ENCODE measurements at places on chromosomes 5 and 9.

GRCh38 chr5:180439911-180440769 is 54.0 kb upstream of the CNOT6 start:
- DNase-seq, result no peak

DNA sequence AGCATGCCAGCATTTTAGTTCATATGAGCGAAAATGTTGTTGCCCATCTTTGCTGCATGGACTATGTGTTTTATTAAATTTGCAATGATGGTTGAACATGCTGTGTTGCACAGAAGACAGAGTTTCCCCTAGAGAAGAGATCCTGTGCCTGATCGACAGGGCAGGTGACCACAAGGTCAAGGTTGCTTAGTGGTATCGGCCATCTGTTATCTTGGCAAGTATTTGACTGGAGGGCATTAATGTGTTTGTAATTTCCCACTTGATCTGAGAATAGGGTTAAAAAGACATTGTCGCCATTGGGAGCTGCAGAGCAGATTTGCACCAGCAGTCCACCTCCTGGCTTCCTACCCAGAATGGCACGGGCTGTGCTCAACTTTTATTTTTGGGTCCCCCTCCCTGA is 1523.6 kb upstream of the WWC1 start:
- no peak for DNase-seq

DNA sequence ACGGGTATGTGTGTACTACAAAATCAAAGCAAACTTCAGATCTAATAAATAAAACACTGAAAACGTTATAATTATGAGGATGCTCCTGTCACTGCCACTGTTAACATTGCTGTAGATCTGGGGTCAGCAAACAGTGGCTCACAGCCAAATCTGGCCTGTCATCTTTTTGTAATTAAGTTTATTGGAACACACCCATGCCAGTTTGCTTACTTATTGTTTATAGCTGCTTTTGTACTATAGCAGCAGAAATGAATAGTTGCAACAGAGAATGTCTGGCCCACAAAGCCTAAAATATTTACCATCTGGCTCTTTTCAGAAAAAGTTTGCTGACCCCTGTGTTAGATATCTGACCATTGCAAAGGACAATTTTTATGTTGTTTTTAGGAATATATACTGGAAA is 32.1 kb downstream of the PRRC1 start:
- no peak for DNase-seq

DNA sequence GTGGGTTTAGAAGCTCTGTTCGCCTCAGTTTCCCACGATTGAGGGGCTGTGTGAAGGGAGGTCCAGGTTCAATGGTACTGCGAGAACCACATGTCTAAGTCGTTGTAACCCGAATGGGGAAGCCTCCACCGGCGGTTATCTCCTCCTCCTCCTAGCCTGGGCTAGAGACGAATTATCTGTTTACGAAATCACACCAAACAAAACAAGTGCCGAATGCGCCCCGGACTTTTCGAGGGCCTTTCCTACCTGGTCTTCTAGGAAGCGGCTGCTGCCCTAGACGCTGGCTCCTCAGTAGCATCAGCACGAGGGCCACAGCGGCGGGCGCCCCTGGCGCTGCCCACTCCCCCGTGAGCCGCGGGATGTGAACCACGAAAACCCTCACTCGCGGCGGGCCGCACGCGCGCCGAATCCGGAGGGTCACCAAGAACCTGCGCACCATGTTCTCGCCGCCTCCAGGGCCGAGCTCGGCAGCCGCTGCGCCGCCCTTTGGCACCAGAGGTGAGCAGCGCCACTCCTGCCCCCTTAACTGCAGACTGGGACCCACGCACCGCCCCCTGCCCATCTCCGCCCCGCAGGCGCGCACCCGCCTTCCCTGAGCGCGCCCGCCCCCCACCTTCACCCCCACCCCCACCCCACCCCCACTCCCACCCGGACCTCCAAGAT is at the start of gene CDKN2A:
Gene CDKN2A (minus strand): TSS at position 500 of the 663 bp plus-strand sequence.
- no peak for DNase-seq

DNA sequence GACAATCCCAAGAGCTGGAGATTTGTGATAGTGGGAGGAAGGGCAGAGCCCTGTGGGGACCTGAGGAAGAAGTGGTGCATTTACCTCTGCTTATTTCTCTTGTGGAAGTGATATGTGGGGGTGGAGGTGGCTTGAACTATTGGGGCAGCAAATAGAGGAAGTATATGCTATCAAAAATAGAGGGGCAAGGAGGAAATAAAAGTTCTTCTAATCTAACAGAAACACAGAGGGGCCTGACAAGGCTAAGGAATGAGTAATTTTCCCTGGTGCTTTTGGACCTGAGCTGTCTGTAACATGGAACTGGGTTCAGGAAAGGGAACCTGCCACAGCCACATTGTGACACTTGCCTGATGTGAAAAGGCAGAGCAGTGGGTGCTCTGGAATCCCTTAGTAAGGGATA is 378.6 kb upstream of the KLF4 start:
- DNase-seq, result no peak

- DNase-seq, result no peak
Measured at GRCh38 chr5:14266686-14267085, 123.5 kb downstream of the TRIO start.

DNA sequence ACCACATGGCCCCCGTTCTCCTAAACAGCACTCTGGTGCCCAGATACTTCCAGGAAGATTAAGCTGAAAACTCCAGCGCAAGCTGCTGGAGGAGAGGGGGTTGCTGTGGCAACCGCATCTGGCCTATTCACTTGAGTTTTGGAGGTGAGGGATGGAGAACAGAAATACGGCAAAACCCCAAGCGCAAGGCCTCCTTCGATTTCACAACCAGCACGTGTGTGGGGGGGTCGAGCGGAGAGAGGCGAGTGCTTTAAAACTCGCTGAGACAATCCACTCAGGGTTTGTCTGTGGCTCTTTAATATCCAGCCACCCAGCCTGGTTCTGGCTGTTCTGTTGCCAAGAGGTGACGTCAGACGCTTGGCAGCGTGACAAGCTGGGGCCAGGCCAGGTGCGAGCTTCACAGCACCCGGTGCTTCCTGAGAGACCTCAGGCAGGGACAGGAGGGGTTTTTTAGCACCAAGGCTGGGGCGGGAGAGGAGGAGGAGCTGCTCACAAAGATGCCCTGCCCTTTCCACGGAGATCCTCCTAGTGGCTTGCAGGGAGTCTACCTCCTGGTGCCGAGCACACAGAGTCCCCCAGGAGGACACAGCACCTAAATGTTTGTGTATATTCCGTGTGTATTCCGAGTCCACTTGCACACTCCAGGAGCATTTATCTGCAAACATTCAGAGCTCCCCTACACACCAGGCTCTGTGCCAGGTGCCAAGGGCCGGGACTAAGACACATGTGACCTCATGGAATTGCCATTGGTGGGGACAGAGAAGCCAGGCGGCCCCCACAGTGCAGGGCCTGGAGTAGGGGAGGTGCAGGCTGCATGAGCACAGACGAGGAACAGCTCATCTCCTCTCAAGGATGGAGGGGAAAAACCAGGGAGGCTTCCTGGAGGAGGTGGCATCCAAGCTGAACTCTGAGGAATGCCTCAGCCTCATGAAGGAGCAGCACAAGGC is 194.6 kb downstream of the OLFM1 start:
- DNase-seq, result no peak

- no peak for DNase-seq
Measured at GRCh38 chr9:133483611-133484010, 4.7 kb upstream of the SLC2A6 start.

GRCh38 chr5:133230823-133231578 is 179.2 kb downstream of the HSPA4 start:
- DNase-seq, result no peak

DNA sequence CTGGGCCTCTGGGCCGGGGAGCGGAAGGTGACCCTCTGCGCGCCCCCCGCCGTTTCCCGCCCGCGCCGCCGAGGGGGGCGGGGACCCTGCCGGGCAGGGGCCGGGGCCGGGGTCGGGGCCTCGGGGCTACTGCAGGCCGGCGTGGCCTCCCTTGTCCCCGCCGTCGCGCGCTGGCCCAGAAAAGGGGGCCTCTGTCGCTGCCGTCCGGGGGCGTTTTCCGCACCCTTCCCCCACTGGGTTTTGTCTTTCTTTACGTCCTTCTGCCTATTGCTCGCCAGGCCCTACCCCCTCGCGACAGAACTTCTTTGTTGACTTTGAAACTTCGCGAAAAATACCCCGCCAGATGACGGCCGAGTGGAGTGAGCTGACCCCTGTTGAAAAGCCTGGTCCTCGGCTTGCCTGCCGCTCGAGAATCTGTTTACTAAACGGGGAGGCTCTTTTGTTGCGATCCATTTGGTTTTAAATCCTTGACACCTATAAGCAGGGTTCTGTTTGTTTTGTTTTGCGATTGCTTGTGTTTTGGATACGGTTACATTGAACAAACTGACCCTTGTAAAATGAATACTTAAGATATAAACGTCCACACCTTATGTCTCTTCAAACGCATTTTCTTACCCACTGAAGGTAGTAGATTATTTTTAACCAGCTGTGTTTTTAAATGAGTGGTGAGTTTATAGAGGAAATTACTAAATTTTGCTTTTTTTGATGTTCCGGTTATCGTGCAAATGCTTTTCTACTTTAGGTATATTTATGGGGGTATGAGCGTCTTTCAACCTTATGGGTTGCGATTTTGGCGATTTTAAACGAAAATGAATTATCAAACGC is 765 bp downstream of the MARCHF6 start:
- DNase-seq, result no peak

GRCh38 chr5:33614039-33614438 is 173.3 kb downstream of the TARS1 start:
- no peak for DNase-seq

DNA sequence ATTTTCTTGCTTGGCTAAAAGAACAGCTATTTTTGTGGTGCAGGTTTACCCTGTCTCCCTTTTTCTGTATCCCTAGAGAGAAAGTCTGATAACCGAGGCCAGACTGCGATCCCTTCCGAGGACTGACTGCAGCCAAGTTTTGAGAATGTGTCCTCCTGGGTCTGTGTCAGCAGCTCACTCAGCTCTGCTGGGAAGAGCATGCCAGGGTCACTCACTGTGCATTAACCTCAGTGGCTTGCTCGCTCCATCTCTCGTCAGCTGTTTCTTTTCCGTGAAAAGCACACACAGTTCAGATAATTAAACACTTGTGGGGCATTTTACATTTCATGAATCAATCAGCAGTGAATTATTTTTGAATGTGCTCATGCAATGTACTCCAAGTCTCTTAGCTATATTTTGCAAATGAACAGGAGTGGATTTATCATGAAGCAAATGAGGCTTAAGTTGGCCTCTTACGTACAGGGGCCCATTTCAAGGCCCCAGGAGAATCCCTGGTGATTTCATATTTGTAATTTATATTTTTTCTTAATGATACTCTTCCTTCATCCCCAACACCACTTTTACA is 252.1 kb downstream of the SMARCA2 start:
- no peak for DNase-seq

DNA sequence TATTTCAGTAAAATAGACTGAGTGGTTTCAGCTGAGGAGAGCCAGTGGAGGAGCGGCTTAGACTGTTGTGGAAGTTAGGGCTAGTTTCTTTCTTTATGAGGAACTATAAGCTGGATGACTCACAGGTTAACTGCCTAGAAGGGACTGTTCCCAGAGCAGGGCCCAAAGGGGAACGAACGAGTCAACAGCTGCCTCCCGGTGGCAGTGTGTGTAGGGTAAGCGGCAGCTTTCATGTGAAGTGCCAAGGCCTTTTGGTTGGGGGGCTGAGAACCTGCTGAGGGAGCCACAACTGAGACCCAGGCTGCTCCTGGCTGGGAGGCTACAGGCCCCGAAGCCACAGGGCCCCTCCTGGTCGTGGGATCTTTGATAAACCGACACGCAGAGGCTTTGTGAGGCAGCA is 7.0 kb downstream of the SQSTM1 start:
- DNase-seq, result no peak

- DNase-seq, result no peak
Measured at GRCh38 chr5:125037530-125037929, 291.1 kb upstream of the ZNF608 start.

GRCh38 chr5:74294231-74294705 is 346.3 kb downstream of the ENC1 start:
- no peak for DNase-seq

DNA sequence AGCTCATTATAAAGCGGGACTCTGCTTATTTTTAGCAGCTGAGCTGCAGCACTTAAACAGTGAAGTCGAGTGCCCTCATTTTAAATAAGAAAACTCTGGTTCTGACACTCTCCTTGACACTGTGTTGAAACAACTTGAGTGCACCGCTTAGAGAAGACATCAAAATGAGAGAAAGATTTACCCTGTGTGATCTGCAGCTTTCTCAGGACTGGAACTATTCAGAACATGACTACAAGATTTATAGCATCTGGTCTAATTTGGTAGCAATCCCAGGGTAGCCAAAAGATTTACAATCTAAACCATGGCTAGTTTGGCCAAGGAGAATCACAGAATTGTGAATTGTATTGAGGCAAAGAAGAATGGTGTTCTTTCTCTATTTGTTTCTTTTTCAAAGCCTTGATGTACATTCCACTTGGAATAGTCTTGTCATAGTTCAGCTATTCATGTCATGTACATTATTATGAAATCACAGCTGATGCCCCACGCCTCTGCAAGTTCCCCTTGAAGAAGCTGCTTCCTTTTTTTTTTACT is 38.7 kb downstream of the PLEKHG4B start:
- no peak for DNase-seq

DNA sequence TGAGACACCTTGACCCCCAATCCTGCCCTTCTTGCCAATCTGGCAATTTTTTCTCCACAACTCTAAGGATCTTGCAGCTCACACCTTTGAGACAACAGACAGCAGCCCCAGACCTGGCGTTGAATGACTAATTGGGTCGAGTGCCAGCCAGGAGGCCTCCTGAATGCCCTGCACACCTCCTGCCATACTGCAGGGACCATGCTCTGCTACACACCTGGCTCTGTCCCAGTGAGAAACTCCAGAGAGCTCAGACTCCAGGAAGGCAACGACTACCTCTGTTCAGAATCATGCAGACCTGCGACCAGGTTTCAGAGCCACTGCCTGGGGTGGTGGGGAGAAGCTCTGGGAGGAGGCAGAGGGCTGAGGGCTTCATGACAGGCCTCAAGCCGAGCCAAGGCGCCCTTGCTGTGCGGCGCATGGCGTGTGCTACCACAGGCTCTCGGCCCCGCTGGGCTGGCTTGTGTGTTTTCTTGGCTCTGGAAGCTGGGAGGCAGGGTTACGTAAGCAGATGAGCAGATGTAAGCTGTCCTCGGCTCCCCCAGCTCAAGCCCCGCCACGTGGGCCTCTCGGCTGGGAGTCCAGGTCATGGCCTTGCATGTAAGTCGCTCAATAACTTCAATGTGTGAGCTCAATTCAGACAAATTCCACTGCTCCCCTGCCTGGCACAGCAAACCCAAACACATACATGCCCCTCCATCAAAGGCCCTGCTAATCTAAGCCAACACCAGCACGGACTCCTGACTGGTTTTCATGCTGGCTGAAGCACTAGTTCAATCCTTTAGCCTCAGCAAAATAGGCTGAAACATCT is 27.5 kb downstream of the B4GALT1 start:
- DNase-seq, result no peak

DNA sequence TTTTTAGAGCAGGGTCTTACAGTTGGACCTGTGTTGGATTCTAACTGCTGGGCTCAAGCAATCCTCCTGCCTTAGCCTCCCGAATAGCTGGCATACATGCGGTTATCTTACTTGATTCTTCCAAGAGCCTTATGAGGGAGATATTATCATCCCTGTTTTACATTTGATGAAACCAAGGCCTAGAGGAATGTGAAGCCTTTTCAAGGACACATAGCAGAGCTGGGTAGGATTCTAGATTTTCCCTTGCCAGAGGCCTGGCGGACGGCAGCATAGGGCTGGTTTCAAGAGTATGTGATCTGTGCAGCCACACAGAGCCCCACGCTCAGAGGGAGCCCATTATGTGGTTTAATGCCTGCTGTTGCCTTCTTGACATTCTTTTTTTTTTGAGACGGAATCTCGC is 24.2 kb downstream of the NDST1 start:
- no peak for DNase-seq

GRCh38 chr9:131693651-131694597 is 46.0 kb downstream of the RAPGEF1 start:
- DNase-seq, result no peak

Data from COLO829 (cell line).